Glutamatergic neuron (in vitro differentiated cells): ENCODE measurements at places on chromosomes 12 and 14.

- DNase-seq = no peak
Measured at GRCh38 chr12:85301051-85301450, 21.0 kb downstream of the ALX1 start.

DNA sequence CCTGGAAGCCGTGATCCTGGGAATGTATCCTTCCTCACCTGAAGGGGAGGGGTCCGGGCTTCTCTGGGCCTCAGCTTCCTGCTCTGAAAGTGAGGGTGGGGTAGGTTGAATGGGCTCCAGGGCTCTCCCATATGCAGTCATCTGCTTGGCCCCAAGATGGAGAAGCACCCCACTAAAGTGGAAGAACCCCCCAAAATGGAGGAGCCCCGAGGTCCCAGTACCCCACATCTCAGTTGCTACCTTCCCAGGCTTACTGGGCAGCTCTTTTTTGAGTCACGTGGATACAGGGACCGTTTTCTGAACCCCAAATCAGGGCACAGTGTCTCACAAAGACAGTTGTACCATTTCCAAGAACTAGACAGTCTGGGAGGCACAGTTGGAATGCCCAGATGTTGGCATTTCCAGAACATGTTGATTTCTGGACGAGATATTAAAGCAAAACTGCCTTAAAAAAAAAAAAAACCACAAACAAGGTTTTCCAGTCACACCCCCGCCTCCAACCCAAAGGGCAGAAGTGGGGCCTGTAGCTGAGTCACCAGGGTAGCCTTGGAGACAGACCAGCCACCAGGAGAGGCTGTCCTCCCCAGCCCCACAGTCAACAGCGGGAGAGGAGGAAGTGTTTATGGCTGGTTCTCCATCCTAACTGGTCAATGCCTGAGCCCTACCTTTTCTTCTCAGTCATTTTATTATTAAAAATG is 12.1 kb downstream of the VASH1 start:
- no peak for DNase-seq

- no peak for DNase-seq
Measured at GRCh38 chr12:42737398-42737797, 147.9 kb upstream of the PRICKLE1 start.

GRCh38 chr12:58361056-58361455 is 419.7 kb downstream of the ATP23 start:
- no peak for DNase-seq

DNA sequence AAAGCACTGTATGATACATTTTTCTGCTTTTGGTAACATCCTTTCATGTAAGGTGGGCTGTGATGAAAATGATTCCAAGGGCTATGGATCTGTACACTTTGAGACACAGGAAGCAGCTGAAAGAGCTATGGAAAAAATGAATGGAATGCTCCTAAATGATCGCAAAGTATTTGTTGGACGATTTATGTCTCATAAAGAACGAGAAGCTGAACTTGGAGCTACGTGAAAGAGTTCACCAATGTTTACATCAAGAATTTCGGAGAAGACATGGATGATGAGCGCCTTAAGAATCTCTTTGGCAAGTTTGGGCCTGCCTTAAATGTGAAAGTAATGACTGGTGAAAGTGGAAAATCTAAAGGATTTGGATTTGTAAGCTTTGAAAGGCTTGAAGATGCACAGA is 22.1 kb upstream of the SRGAP1 start:
- DNase-seq = no peak

GRCh38 chr12:51951843-51952722 is 584 bp downstream of the ACVR1B start:
- peak; percentile 77 for DNase-seq

- DNase-seq = peak; percentile 61
Measured at GRCh38 chr12:122871851-122872780, 23.8 kb downstream of the VPS37B start.
